ENCODE measurements at places on chromosomes 7 and 10.

GRCh38 chr7:41773756-41774155, 70.9 kb upstream of the INHBA start:
- peaks cover 19% of the 10 kb centered on the region for H3K4me1 ChIP-seq
- H3K27ac ChIP-seq: no peak overlapping the region

DNA sequence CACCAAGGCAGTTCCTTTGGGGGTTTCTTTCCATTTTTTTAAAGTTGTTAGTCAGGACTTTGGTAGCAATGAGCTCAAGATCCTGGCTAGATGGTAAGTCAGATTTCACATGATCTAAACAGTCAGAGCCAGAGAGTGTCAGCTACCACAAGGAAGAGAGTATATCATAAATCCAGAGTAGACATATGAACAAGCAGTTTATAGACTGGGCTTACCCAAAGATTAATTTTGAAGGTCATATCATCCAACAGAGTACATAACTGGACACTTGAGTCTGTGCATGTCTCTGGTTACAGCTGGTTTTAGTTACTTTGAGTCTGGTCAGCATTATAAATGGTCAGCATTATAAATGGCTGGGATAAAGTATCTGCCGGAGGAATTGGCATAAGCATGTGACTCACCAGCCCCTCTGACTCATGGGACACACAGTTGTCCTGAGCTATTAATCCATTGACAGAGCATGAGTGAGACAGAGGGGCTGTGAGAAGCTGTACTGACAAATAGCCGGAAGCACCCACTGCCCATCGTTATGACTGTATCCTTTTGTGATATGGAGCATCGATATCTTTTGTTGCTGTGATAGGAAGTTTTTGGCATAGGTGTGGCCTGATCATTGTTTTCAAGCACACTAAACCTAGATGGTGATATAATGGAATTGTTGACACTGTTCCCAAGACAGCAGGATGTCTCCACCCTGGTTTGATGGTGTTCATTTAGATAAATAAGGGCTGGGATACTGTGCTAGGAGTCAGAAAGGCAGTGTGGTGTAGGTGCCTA, 19.3 kb downstream of the PPP1R3C start:
- peaks cover 3% of the 10 kb centered on the region for H3K4me1 ChIP-seq
- no peak overlapping the region for H3K27ac ChIP-seq
- no peak for DNase-seq
- no peak overlapping the region for H3K4me3 ChIP-seq
- no peaks in the 10 kb centered on the region for H3K27me3 ChIP-seq
- H3K36me3 ChIP-seq: no peaks in the 10 kb centered on the region

GRCh38 chr7:134365341-134366054, 48.8 kb upstream of the SLC35B4 start:
- H3K27ac ChIP-seq: no peak overlapping the region
- H3K36me3 ChIP-seq: no peaks in the 10 kb centered on the region
- no peak for DNase-seq
- no peak overlapping the region for H3K4me3 ChIP-seq
- no peaks in the 10 kb centered on the region for H3K4me1 ChIP-seq

DNA sequence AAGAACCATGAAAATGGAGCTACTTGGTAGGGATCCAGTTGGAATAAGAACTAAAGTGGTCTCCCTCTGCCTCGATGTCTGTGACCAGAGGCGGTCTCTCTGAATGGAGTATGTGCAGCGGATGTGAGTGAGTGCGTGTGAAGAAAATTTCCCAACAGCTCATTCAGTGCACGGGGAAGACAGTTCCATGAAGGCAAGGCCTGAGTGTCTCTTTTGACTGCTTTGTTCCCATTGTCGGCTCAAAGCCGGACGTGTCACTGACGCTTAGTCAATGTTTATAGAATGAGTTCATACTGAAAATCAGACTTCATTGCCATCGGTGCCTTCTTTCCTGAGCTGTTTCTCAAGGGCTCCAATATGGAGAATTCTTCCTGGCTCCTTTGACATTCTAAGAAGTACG, 55.3 kb upstream of the GRB10 start:
- no peak for DNase-seq
- H3K27me3 ChIP-seq: no peaks in the 10 kb centered on the region
- no peaks in the 10 kb centered on the region for H3K36me3 ChIP-seq
- H3K4me1 ChIP-seq: no peaks in the 10 kb centered on the region
- no peak overlapping the region for H3K4me3 ChIP-seq

- no peak overlapping the region for H3K4me3 ChIP-seq
- H3K36me3 ChIP-seq: no peaks in the 10 kb centered on the region
- no peak overlapping the region for H3K27ac ChIP-seq
- no peaks in the 10 kb centered on the region for H3K4me1 ChIP-seq
Observed at GRCh38 chr10:13993673-13994089, 337.0 kb downstream of the FRMD4A start.

GRCh38 chr10:53664282-53665019, 891.9 kb upstream of the MBL2 start:
- DNase-seq: no peak
- H3K4me1 ChIP-seq: no peaks in the 10 kb centered on the region
- H3K27ac ChIP-seq: no peak overlapping the region
- H3K27me3 ChIP-seq: no peaks in the 10 kb centered on the region

DNA sequence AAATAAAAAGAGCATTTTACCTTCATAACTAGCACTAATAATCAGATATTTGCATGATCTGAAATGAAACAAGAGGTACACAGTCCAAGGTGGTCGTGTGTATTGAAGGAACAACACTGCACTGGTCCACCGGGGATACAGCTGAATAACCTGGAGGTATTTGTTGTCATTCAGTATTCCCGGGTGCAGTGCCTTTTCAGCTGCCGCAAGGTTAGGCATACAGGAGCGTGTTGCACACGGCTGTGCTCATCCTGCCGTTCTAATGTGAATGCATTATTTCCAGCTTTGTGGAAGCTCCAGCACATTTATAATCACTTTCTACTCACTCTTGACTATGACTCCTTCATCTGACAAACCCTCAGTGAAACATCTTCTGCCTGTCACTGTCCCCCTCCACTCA, 377.8 kb downstream of the GFRA1 start:
- H3K36me3 ChIP-seq: no peaks in the 10 kb centered on the region
- H3K4me1 ChIP-seq: no peaks in the 10 kb centered on the region
- no peak overlapping the region for H3K27ac ChIP-seq
- H3K27me3 ChIP-seq: no peaks in the 10 kb centered on the region
- no peak for DNase-seq

- no peaks in the 10 kb centered on the region for H3K36me3 ChIP-seq
- H3K27me3 ChIP-seq: peaks cover 34% of the 10 kb centered on the region
- H3K27ac ChIP-seq: no peak overlapping the region
- no peak overlapping the region for H3K4me3 ChIP-seq
Observed at GRCh38 chr10:7662522-7662921, 4.2 kb downstream of the ITIH5 start.

Data from CD14-positive monocyte (primary cell).